CD4-positive, alpha-beta T cell treated with Interleukin-17A for 1 hour (primary cell): ENCODE measurements at places on chromosomes 11 and 22.

GRCh38 chr11:127023991-127024390 lies 23.4 kb upstream of the KIRREL3 start:
- no peak for DNase-seq

GRCh38 chr11:27158456-27159334 lies 118.1 kb downstream of the BBOX1 start:
- no peak for DNase-seq

DNA sequence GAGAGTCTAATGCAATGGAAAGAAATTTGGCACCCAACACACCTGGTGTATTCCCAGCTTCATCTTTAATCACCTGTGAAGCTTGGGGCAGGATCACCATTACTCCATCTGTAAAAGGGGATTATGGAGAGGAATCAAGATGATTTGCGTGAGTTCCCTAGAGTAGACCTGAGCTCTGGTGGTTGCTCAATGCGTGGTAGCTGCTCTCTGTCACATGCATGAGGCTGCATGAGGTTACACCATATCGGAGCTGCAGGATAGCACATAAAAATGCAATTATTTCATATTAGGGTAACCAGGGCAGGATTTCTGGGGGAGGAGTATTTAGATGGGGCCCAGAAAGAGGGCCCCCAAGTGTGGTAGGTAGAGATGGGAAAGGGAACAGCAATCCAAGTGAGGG lies 35.3 kb upstream of the CLMP start:
- DNase-seq, result no peak

GRCh38 chr22:31148953-31149627 lies 8.8 kb upstream of the PLA2G3 start:
- peak; percentile 44 for DNase-seq

DNA sequence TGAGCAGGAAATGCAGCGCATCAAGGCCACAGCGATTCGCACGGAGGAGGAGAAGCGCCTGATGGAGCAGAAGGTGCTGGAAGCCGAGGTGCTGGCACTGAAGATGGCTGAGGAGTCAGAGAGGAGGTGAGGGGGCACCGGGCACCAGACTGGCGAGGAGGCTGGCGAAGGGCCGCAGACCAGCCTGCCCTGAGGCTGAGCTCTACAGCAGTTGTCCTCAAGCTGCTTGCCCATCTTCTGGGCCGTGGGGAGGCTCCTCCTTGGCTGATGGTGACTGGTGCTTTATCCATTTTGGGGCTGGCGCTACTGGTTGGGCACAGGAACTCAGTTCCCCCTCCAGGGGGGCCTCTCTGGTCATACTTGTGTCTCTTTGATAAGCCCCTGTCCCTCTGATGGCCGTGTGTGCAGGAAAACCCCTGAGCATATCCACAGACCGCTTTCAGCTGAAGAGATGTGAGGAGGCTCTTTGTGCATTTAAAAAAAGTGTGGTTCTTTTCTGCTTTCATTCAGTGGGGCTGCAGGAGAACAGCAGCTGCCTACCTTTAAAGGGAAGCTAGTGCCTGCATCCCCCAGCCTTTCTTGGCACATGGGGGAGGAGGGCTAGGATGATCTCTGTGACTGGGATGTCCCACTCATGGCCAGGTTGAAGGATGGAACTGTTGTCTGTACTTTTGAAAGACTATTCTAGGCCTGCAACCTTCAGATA lies 46.3 kb upstream of the CABP7 start:
- DNase-seq, result no peak

DNA sequence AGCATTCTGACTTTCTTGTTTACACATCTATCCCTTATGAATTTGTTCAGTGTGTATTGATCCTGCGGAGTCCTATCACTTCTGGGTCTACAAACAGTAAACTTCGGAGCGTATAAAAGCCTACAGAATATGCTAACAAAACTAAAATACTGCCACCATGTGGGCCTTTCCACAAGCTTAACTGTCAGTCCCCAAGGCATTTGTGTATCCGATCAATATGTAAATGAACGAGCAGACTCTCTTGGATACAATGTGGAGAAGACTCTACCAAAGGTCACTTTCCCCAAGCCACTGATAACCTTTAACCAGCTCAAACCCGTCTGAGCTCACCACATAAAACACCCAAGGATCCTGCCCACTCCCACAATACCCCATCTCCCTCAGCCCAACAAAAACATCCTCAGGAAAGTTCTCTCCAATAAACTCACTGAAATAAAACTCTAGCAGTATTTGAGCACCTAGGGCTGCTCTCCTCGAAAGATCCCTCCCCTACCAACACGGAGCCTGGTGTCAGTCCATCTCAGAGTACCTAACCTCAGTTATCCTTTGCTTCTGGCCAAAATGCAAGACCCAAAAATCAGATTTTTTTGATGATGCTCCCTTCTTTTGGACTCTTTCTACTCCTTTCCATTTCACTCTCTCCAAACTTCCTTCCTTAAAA lies 17.8 kb downstream of the ADA2 start:
- no peak for DNase-seq

DNA sequence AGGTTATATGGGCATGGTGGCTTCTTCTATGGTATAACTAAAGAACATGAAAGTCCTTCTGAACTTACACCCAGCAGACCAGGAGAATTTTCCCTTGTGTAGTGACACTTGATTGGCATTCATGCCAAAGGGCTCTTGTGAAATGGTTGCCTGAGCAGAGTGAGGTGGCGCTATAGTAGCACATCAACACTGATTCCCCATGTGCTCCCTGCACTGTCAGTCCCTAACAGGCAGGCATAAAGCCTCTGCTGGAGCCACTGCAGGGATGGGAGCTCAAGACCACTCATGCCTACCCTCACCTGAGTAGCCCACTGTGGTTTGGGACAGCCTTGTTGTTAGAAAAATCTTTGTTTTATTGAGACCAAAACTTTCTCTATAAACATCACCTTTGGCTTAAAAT lies 92.6 kb upstream of the LIN7C start:
- no peak for DNase-seq

GRCh38 chr11:102780491-102780918 lies at the start of gene MMP10:
Gene MMP10 (minus strand): TSS chr11:102780628. CDS start chr11:102780591, 37 bp downstream.
- DNase-seq, result no peak

GRCh38 chr22:23062616-23063538 lies 7.4 kb upstream of the GNAZ start:
- DNase-seq, result no peak

DNA sequence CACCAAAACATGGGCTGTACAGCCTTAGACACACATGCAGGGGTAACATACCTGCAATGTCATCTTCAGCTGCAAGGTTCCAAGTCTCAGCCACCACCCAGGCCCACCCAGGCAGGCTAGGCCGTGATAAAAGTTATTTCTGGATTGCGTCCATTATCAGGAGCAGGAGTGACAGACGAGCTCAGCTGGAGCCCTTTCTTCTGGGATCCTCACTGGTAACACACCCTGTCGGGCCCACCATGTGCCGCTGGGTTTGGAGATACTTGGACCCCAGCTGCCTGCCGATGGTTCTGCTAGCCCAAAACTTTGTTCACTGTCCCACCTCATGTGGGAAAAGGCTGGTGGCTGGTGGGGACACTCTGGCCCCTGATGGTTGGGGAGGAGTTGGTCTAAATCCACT lies 24.8 kb downstream of the TMPRSS5 start:
- DNase-seq, result no peak

DNA sequence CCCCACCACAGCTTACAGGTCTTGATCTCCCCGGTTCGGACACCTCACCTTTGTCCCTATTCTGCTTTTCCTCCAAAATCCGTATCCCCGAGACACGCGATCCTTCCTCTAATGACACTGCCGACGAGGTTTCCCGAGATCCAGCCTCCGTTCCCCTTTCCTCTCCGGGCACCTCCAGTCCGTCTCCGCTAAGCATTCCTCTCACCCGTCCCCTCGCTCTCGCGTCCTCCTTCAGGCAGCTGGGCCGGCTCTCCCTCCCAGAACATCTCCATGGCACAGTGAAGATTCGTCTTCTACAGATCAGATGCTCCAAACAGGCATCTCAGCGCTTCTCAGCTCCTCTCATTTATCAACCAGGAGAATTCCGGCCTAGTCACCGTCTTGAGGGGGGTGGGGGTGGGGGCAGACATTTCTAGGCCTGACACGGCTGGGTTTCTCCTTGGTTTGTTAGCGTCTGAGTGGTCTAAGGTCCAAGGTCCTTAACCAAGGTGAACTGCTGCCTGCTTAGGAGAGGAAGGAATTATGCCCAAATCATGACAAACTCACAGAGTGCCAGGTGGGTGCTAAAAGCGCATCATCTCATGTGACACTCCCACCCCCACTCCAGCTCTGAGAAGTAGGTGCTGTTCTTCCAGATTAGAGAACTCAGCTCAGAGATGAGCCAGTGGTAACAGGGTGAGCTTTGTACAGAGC lies at the start of gene SPTBN2:
TSS of gene SPTBN2 (minus strand) at position 524 of the 693 bp plus-strand sequence. CDS start 7,976 bp downstream, outside the sequence.
- no peak for DNase-seq
